Activated T-helper 1 cell treated with anti-CD3 and anti-CD28 coated beads, Interleukin-2, amount 50 U/mL, for 16 hours (primary cell): ENCODE measurements at places on chromosomes 7 and 10.

GRCh38 chr10:97895084-97895483 is 45.4 kb downstream of the GOLGA7B start:
- no peak for DNase-seq

DNA sequence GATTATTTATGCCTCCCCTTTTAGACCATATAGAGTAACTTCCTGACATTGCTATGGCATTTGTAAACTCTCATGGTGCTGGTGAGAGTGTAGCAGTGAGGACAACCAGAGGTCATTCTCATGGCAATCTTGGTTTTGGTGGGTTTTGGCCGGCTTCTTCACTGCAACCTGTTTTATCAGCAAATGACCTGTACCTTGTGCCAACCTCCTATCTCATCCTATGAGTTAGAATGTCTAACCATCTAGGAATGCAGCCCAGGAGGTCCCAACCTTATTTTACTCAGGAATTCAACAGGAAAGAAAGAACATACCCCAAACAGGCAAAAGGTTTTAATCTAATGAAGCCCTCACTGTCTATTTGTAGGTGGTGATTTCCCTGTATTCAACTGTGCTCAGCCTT is 205.4 kb upstream of the YAE1 start:
- DNase-seq: no peak

DNA sequence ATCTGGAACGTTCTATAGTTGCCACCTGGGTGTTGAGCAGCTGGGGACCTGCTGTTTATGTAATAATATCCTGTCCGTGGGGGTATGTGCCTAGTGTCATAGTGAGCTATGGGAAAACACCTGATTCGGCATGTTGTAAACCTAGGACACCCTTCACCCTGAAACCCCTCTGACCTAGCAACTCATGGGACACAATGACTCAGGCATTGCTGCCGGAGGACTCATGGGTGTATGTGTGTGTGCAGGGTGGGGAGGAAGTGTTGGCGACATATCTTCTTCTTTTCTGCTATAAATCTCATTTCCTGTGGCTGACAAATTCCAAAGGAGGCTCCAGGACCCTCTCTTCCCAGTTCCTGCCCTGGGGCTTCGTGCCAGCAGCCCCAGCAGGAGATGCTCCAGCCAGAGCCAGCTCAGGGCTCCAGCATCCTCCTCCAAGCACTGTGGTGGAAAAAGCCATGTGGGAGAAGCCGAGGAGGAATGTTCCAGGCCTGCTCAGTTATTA is 77.0 kb upstream of the PODXL start:
- no peak for DNase-seq

DNA sequence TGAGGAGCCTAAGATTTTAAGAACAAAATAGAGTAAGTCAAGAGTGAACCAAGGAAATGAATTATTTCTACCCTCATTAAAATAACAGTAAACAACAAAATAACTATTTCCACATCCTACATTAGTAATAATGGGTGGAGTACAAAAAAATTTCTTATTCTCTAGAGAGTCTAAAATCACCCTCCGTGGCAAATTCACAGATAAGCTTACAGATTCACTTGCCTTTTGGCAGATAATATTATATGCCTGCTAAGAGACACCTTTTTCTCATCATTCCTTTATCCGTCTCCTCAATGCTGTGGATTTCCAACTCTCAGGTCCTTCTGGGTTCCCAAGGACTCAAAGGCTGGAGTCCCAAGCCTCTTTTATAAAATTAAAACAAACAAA is 2.2 kb upstream of the EPC1 start:
- DNase-seq: no peak

- no peak for DNase-seq
These were observed 45.9 kb downstream of the TNS3 start for GRCh38 chr7:47535704-47536628.

- no peak for DNase-seq
These were observed 233.8 kb upstream of the LYZL1 start for GRCh38 chr10:29055101-29055500.

GRCh38 chr10:118092209-118092608 is 45.5 kb upstream of the RAB11FIP2 start:
- DNase-seq: no peak

DNA sequence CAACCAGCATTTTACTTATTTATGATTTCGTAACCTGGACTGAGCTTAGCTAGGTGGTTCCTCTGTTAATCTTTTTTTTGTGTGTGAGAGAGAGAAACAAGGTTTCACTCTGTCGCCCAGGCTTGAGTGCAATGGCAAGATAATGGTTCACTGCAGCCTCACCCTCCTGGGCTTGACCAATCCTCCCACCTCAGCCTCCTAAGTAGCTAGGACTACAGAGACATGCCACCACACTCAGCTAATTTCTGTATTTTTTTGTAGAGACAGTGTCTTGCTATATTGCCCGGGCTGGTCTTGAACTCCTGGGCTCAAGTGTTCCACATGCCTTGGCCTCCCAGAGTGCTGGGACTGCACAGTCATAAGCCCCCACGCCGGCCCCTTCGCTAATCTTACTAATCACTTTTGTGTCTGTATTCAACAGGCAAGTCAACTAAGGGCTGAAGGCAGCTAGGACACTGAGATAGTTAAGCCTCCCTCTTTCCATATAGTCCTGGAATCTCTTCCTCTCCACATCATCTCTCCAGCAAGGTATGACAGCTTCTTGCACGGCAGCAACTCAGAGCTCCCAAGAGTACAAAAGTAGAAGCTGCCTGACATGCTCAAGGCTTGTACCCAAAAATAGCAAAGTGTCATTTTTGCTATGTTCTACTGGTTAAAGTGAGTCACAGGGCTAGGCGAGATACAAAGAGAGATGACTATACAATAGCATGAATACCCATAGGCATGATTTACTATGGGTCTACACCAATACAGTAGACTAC is 11.3 kb downstream of the KMT2C start:
- no peak for DNase-seq

- DNase-seq: no peak
These were observed 166.9 kb downstream of the RNF216 start for GRCh38 chr7:5614600-5614999.

- no peak for DNase-seq
These were observed 41.6 kb downstream of the TEX36 start for GRCh38 chr10:125641398-125641797.

DNA sequence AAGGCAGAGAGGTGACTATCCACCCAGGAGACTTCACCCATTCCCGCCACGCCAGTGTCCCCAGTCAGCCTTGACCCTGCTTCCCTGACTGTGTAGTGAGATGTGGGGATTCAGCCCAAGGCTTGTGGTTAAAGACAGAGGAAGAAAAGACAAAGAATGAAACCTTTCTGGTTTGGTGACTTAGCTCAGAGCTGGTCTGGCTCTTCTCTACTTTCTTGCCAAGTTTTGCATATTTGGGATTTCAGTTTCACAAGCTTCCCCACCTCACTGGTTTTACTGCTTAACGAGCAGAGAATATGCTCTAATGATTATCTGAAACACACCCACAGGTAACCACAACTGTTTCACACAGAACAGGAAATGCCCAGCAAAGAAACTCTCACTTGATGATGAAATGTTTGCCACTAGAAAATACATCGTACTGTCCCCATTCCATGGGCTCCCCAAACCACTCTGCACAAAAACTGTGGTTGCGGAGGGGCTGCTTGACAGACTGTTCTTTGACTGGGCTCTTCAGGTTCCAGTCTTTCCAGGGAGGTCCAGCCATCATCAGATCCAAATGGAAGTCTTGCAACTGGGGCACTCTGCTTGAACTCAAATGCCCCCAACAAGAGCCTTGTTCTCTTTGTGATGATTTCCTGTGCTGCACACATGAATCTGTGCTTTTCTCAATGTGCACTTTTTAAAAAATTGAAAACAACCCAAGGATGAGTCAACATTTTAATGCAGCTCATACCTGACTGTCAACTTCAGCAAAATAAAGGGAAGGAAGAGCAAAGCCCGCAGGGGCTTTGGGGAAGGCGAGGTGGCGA is 95.5 kb downstream of the CTBP2 start:
- DNase-seq: no peak

GRCh38 chr10:98664329-98665042 is 217.8 kb upstream of the HPS1 start:
- peak; percentile 1 for DNase-seq

GRCh38 chr10:61642676-61643075 is 20.1 kb upstream of the CABCOCO1 start:
- DNase-seq: no peak

GRCh38 chr7:2099048-2099957 is 133.4 kb downstream of the MAD1L1 start:
- no peak for DNase-seq

DNA sequence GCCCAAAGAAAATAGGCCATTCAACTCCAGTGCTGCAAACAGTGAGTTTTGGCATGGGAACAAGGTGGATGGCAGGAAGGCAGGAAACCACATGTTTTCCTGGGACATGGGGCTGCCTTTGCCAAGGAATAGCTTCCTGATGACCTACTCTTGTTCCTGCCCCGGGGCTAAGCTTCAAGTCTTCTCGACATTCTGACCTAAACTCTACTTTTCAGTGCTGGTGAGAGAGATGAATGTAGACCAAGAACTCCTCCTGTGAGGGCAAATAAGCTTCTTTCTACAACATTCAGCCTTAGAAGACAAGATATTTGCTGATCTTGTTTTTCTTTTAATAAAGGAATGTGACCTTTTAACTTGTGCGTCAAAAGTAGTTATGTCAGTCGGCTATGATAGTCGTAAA is 199.0 kb downstream of the GPR37 start:
- no peak for DNase-seq

- DNase-seq: no peak
These were observed 533.5 kb downstream of the GPAM start for GRCh38 chr10:111650088-111650487.

- no peak for DNase-seq
These were observed 15.5 kb upstream of the SLC18A3 start for GRCh38 chr10:49594594-49594993.

DNA sequence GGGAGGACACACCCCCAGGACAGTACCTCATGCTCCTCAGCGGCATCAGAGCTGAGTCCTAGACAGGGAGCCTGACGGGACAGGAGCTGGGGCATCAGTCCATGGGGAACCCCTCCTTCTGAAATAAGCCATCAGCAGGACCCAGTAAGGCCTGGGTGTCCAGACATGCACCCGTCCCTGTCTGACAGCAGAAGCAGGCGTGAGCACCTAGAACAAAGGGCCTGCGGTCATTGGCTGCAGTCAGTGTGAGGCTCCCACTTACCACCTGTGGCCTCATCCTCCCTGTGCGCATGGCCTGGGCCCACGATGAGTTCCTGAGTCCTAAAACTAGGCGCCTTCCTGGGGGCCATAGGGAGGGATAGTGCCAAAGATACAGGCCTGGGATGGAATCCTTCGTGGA is 484.7 kb downstream of the PTPRN2 start:
- DNase-seq: no peak

DNA sequence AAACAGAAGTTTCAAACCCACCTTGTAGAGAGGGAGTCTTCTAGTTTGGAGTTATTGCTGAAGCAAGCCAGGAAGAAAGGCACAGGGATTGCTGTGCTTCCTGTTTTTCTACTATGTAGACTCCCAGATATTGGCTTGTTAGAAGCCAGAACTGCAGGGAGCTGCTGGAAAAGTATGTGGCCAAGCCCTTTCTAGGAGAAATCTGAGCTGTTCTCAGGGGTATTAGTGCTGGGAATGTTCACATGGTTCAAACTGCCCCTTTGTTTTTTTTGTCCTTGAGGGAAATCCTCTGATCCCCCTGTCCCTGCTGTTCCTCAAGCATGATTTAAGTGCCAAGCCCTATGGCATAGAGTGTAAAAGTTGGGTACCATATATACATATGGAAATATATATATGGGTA is 184.0 kb downstream of the CCDC7 start:
- no peak for DNase-seq

DNA sequence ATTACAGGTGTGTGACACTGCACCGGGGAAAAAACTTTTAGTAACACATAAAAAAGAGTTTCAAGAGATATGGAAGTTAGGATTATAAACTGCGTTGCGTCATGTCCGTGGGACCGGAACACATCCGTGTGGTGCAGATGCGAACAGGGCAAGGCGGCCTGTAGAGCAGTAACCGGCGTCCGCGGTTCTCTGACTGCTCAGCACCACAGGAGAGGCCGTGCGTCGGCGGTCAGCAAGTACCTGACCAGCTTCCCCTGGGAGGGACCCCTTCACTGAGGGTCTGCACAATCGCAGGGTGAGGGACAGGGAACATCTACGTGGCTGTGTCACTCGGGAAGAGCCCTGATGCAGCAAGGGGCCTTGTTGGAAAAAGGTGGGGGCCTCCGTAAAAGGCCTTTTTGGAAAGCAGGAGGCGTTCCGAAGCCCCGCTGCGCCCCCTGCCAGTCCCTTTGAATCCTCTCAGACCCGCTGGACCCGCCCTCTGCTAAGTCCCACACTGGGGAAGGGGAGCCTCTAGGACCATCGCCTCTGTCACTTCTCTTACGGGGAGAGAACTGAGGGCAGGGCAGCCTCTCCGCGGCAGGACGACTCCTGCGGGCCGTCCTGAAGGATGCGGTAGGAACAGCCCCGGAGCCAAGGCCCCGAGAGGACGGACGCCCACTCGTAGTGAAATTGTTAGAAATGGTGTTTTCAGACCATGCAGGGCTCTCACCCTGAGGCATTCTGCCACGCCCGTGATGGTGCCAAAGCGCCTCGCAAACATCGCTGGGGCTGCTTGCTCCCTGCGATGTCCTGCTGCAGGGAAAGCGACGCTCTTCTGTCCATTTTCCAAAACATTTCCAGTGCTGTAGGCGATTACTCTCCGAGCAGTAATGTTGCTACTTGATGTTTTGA is 771.6 kb upstream of the COBL start:
- no peak for DNase-seq

GRCh38 chr7:121054925-121055324 is 66.4 kb downstream of the CPED1 start:
- no peak for DNase-seq

- DNase-seq: no peak
These were observed 60.3 kb upstream of the RAB11FIP2 start for GRCh38 chr10:118107040-118107439.

DNA sequence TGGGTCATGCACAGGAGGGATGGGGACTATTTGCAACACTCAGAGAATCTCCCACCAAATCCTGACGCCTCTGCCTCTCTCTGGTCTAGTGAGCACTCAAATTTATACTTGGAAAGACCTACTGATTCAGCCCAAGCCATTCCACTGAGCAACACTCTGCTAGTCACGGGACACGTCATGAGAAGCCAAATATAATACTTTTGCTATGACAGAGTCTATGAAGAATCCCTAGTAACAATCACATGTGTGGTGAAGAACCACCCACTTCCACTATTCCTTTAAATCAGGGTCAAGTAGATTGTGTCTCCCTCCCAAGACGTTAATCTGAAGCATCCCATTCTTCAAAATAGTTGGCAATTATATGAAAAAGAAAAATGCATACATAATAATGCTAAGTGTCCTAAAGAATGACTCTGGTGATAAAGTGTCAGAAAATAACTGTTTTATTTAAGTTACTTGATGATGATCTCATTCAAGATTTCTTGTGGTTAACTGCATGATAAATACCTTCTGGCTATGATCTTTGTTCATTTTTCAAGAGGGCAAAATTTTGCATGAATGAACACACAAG is 28.5 kb downstream of the CHCHD3 start:
- DNase-seq: no peak
